ENCODE measurements at places on chromosomes 13 and 19.

GRCh38 chr13:26656919-26657318, 99.4 kb downstream of the WASF3 start:
- ATAC-seq, result no peak

- ATAC-seq, result no peak
Measured at GRCh38 chr13:47215736-47216135, 318.9 kb upstream of the HTR2A start.

- ATAC-seq, result peak; percentile 23
Measured at GRCh38 chr19:10503002-10503789, at the start of gene KEAP1. TSS of gene KEAP1 (minus strand) at chr19:10503356. CDS start at chr19:10500033, 3,323 bp downstream.

DNA sequence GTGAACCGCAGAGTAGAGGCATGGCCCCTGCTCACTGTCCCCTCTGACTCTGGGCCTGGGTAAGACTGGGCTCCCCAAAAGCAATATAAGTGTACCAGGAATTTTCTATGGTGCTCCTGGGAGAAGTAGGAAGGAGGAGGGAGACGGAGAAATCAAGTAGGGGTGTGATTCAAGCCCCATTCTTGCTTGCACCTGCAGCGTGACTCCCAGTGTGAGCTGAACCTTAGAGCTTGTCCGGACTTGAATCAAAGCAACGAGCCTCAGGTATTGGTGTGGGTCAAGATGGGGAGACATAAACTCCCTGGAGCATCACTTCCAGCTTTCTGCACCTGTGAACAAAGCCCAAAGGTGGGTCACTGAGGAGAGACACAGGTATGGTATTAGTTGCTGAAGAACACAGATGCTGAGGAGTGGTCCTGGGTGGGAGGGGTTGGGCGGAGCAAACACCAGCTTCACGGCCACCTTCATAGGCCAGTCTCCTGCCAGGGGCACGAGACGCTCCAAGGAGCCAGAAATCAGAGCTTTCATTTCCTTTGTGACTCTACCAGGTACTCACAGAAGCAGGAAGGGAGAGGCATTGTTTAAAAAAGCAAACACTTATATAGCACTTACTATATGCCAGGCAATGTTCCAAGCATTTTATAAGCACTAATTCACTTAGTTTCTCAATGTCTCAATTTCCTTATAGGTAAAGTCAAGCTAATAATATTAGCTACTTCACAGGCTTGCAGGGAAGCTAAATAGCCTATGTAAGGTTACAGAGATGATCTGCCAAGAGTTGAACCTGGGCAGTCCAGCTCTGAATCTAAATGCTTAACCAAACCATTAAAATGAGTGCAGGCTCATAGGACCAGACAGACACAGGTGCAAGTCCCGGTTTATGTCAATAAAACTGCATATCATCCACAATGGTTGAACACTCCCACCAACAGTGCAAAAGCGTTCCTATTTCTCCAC, 775.3 kb downstream of the UQCRFS1 start:
- ATAC-seq, result no peak

DNA sequence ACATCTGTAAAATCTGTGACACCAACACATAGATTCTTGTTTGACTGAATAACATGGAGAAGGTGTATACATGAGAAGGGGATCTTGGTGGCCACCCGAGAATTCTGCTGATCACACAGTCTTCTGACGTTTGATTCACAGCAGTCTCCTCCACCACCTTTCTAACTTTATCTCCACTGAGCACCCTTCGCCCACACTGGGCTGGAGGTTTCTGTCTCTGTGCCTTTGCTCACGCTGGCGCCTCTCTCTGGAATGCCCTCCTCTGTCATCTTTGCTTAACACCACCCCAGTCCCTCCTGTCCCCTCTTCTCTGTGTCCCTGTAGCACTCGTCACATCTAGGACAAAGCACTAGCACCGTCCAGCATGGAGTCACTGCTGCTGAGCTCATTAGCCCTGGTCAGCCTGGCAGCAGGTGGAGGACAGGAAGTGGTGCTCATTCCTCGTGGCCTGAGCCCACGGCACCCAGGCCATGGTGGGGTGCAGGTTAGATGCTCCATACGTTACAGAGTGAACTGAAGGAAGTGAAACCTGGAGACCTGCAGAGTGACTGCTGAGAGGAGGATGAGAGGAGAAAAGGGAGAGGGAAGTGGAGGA, 384.6 kb downstream of the UQCRFS1 start:
- no peak for ATAC-seq

All from activated T-helper 17 cell treated with anti-CD3 and anti-CD28 coated beads, Interleukin-2, amount 50 U/mL, for 72 hours (primary cell).